ENCODE measurements at places on chromosomes 1 and 21. TPM values are rescaled to one million over a fixed set of nuclear protein-coding genes. Genes with fewer than 3 reads are reported as not detected.

- DNase-seq: no peak
Observed at GRCh38 chr1:175920381-175920780, 177.0 kb upstream of the TNR start.

GRCh38 chr1:205442051-205442725, 13.7 kb downstream of the BLACAT1 start:
- no peak for DNase-seq

- DNase-seq: no peak
Observed at GRCh38 chr1:223123011-223123610, 19.9 kb downstream of the TLR5 start.

- DNase-seq: peak; percentile 67
Observed at GRCh38 chr1:205626216-205626615, 5.6 kb downstream of the ELK4 start.

DNA sequence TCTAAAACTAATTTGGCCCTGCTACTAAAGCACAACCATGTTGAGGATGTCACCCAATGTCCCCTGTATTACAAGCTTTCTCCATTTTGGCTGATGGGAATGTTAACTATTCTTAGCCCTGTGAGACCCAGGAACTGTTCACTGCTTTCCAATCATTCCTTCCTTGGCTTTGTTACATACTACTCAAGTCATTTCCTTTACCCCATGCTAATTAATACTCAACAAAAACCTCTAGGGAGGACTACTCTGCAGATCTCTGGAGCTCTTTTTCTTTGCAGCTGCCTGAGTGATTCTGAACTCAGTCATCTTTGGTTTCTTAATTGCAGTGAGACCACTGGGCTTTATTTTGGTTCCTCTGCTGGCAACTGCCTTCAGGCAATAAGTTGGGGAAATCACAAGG, 23.3 kb upstream of the RPE65 start:
- DNase-seq: no peak

- DNase-seq: no peak
Observed at GRCh38 chr1:216034506-216034905, 388.7 kb downstream of the USH2A start.

MYCL gene
- 0.03 TPM for polyA plus RNA-seq

ADGRL4 gene
- polyA plus RNA-seq: not detected

TTC34 gene
- 2.1 TPM for polyA plus RNA-seq

CREG1 gene
- polyA plus RNA-seq: 4.5 TPM

GJB3 gene
- polyA plus RNA-seq: not detected

TACSTD2 gene
- 0.06 TPM for polyA plus RNA-seq

S100A9 gene
- 66.6 TPM for polyA plus RNA-seq
